Hematopoietic multipotent progenitor cell treated with erythropoietin and hydrocortisone succinate and interleukin-3 and kit ligand, for 8 days (in vitro differentiated cells): ENCODE measurements at places on chromosomes 2 and 18.

DNA sequence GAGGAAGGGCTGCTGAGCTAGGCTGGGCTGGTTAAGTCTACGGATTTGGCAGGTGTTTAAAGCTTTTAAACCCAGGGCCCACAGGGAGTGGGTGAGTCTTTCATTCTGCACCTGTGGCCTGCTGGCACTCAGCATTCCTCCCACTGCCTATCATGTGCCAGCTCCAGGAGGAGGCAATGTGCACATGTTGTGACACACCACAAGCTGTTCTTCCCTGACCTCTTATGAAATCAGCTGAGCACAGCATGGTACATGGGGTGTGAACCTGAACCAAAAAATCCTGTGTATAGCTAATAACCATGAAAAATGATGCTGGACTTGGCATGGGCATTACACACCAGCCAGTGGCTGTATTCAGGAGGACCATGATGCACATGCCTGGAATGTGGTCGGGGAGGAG lies 297.9 kb upstream of the MMADHC start:
- DNase-seq: no peak

- peak; percentile 70 for DNase-seq
These were observed 773 bp downstream of the CMPK2 start for GRCh38 chr2:6864923-6865345.

DNA sequence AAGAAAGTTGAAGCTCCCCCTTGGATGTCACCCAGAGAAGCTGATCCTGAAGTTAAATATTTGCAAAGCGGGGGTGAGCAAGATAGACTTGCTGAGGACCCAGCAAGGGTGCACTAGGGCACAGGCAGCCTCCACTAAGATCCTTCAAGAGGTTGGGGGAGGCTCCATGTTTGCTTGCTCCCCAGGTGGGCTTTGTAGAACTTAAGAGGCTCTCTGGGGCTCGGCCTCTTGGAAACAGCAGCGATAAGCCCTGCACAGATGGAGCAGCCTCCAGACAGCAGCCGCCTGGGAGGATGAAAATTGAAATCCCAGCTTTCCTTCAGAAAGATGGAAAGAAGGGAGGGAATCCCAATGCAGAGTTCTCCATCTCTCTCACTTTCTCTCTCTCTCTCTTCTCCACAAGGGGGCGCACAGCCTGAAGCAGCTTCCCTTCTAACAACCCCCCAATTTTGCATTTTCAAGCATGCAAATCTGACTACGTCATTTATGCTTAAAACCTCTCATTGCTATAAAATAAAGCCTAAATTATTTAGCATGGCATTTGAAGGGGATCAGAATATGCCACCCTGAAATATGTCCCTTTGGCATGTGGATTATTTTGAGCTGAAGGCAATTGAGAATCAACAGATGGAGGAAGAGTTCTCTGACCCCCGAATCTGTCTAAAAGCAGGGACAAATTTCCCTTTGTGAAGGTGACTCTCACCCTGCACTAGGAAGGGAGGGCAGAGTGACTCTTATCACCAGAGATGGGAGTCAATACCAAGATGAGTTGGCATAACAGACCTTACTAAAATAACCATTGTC lies 185.7 kb upstream of the KLHL29 start:
- peak; percentile 27 for DNase-seq

DNA sequence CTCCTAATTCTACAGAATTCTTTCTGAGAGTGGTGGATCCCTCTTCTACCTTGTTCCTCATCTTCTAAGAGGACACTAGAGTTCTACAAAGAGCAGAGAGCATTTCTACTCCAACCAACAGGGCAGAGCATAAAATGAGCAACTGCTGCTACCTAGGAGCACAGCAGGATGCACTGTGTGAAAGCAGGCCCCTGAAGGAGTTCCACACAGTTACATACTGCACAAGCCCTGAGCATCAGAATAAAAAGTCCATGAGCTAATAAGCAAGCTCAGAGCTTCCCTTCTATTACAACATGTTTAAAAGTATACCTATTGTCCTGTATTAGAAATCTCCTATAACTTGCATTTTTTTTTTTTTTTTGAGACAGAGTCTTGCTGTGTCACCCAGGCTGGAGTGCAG lies 8.4 kb downstream of the FHL2 start:
- peak; percentile 38 for DNase-seq

DNA sequence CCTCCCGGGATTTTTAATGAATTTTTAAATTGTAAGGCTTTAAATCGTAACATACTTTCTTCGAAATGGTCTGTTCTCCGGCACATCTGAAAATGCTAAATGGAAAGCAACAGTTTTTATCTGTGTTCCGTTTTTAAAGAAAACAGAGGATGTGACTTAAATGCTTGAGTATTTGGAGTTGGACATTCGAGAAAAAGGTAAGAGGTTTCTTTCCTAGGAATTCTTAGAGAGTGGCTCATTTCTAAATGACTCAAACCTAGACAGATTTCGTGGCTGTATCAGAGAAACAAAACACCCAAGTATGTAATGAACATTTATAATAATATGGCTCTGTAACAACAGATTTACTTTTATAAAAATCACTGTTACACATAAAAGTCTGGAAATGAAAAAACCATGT lies 177.6 kb upstream of the CCDC68 start:
- DNase-seq: no peak

- no peak for DNase-seq
These were observed 31.5 kb downstream of the ACVR1C start for GRCh38 chr2:157596992-157597681.

DNA sequence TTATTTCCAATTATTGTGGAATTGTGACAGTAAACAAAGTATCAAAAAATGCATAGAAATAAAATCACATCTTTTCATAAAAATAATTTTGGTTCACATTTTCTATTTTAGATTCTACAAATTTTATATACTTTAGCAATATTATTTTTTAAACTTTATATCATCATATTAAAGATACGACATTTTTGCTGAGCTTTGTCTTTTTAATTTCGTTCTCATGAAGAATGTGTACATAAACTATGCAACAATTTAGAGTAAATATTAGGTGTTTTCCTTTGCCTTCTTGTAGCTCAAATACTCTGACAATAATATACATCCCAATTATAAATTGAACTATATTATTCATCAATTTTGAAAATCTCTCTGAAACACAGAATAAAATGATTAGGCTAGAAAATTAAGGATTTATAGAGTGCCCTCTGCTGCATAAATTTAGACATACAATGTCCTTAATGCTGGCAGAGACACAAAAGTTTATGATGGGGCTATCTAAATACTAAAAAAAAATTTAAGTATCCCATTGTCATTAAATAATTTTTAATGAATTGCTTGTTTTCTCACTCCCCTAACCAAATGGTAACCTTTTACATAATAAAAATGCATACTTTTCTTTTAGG lies 45.7 kb downstream of the CCDC102B start:
- DNase-seq: no peak

DNA sequence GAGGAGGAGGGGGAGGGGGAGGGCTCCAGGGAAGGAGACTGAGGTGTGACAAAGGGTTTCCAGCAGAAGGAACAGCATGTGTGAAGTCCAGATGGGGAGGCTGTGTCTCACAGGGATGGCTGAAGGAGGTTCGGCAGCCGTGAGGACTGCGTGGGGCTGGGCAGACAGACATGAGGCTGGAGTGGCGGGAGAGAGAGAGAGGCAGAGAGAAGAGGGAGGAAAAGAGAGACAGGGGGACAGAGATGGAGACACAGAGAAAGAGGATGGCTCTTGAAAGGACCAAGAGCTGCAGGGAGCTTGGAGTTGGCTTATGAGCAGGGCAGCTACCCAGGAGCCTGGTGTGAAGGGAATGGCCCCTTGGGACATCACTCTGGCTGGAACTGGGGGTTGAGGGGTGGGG lies 138.9 kb upstream of the ASB18 start:
- no peak for DNase-seq

GRCh38 chr18:40157120-40157519 lies 1797.9 kb upstream of the PIK3C3 start:
- no peak for DNase-seq

GRCh38 chr18:57087644-57088376 lies 59.1 kb upstream of the BOD1L2 start:
- no peak for DNase-seq

DNA sequence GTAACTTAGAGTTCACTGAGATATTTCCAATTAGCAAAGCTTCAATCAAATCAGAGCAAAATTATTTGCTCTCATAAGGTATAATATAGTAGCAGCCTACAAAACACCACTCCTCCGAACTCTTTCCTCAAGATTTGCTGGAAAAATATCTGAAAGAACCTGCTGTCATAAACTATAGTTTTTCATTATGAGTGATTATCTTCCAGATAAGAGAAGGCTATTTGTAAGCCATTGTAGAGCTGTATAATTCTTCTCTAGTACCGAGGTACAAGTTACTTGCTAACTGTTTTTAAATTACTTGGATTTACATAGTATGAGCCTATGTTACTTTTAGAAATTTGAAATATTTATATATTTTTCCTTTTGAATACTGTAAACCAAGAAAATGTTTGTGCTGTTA lies 2.1 kb downstream of the NDC80 start:
- no peak for DNase-seq

- DNase-seq: no peak
These were observed 133.0 kb upstream of the EML6 start for GRCh38 chr2:54590216-54591120.

GRCh38 chr2:199466692-199467065 lies 8.9 kb upstream of the SATB2 start:
- no peak for DNase-seq

GRCh38 chr2:120596191-120596811 lies 139.4 kb upstream of the GLI2 start:
- DNase-seq: no peak

DNA sequence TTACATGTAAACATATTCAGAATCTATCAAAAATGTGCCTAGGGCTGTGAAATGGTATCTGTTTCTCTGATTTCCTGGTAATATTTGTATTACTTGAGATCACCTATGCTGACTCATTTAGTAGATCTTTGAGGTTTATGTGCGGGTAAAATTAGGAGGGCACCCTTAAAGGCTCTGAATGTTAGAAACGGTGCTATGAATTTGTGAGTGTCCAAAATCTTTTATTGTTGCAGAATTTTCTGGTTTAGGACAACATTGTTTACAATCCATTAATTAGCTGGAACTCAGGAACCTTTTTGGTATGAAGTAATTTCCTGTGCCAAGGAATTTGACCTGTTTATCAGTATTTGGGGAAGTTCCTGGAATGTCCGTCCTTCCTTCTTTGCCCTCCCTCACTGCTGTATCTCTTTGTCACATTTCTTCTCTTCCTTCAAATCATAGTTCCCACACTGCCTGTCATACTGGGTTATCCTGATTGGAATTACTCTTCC lies 130.5 kb downstream of the TANC1 start:
- no peak for DNase-seq

GRCh38 chr2:196635156-196635555 lies 4.4 kb upstream of the CCDC150 start:
- DNase-seq: no peak

- DNase-seq: no peak
These were observed 46.2 kb upstream of the RAB6D start for GRCh38 chr2:131410173-131410572.

- no peak for DNase-seq
These were observed 204.5 kb downstream of the TXNL1 start for GRCh38 chr18:56433919-56434318.

DNA sequence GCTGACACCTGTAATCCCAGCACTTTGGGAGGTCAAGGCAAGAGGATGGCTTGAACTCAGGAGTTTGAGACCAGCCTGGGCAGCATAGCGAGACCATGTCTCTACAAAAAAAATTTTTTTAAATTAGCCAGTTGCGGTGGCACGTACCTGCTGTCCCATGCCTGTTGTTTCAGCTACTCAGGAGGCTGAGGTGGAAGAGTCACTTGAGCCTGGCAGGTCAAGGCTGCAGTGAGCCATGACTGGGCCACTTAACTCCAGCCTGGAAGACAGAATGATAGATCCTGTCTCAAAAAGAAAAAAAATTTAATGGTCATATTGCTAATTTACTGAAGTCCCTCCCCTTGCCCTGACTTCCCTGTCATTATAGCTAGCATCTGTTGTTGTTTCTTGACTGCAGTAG lies 112.6 kb downstream of the ARHGAP28 start:
- no peak for DNase-seq

DNA sequence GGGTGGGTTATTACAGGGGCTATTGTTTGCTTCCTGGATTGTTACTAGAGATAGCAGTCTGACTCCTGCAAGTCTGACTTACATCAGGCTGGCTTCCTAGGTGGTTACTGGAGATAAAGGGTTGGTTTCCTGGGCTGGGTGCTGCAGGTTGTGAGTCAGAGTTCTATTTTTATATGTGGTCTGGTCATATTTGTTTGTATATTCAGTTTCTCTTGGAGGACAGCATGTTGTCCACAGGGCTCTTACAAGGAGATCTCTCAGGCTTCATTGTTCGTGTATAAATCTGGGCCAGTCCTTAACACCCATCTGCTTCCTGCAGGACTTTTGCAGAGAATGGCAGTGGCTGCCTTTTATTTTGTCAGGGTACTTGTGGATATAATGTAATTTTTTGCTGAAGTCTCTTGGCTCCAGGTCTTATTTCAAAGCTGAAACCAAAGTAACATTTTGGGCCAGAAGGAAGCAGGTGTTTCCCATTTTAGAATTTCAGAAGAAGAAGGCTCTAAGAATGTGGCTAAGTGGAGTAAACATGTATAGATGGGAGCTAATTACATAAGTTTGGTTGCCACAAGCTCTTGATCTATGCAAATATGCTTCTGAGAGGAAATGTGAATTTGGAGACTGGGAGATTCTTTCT lies 65.9 kb upstream of the SLC16A14 start:
- DNase-seq: peak; percentile 58

GRCh38 chr2:127953128-127953718 lies 67.5 kb upstream of the AMMECR1L start:
- DNase-seq: no peak

DNA sequence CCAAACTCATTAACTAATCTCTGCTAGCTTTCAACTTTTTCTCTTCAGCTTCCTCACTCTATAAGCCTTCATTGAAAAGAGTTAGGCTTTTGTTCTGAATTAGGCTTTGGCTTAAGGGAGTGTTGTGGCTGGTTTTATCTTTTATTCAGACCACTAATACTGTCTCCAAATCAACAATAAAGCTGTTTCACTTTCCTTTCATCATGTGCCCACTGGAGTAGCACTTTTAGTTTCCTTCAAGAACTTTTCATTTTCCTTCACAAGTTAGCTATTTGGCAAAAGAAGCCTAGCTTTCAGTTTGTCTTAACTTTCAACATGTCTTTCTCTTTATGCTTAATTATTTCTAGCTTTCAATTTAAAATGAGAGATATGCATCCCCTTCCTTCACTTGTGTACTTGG lies 271.7 kb upstream of the FSIP2 start:
- no peak for DNase-seq

- DNase-seq: no peak
These were observed 29.5 kb downstream of the OSBPL6 start for GRCh38 chr2:178223806-178224205.

DNA sequence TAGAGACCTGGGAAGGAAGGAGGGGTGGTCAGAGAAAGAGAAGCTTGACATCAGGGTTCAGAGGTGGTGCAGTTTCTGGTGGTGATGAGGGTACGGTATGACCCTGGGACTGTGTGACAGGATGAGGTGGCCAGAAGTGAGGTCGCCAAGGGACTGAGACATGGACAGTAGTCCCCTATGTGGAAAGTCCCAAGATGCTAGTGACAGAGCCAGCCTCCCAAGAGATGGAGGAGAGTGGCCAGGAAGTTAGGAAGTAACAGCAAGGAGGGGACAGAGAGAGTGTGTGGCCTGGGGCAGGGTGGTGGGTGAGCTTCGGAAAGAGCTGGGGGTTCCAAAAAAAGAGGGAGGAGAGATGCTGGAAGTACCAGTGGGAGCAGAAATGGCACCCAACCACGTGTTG lies 66.0 kb downstream of the SMAD7 start:
- DNase-seq: no peak

GRCh38 chr18:79725486-79725885 lies 45.9 kb downstream of the CTDP1 start:
- no peak for DNase-seq

GRCh38 chr2:218010140-218010983 lies 7.6 kb upstream of the TNS1 start:
- DNase-seq: no peak
